Thyroid gland (tissue), 4 donors: ENCODE measurements at places on chromosomes 7 and 10. TPM values are rescaled to one million over a fixed set of nuclear protein-coding genes. Genes with fewer than 3 reads are reported as not detected.

GRCh38 chr10:130053561-130053960 is 57.1 kb downstream of the C10orf143 start:
- no peaks in the 10 kb centered on the region for H3K36me3 ChIP-seq
- H3K4me3 ChIP-seq = no peak overlapping the region
- DNase-seq = no peak
- H3K4me1 ChIP-seq = no peaks in the 10 kb centered on the region
- H3K27me3 ChIP-seq = no peaks in the 10 kb centered on the region
- no peak overlapping the region for H3K27ac ChIP-seq

DNA sequence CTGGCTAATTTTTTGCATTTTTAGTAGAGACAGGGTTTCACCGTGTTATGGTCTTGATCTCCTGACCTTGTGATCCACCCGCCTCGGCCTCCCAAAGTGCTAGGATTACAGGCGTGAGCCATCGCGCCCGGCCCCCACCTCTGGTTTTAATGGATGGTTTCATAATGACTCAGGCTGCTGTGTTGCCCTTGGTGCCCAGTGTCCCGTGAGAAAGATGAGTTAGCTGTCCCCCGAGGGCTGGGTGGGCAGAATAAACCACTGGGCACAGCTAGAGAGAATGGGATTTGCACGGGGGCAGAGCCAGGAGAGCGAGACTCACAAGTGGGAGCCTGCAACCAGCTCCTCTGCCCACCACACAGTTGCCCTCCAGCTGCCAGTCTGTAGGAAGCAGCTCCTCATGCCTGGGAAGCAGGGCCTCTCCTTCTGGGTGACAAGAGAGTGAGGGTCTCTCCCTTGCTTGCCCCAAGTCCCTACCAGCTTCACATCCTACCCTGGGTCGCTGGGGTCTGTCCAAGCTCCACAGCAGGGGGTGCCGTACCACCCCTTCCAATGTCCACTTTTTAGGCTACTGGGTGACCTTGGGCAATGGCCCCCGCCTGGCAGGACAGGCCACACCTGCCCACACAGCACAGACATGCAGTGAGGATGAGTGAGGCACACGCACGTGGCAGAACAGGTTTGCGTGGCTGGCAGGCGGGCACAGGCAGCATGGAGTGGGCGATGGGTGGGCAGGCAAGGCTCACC is 16.1 kb upstream of the NDST2 start:
- no peaks in the 10 kb centered on the region for H3K4me1 ChIP-seq
- no peaks in the 10 kb centered on the region for H3K27me3 ChIP-seq
- H3K27ac ChIP-seq = no peak overlapping the region
- no peak overlapping the region for H3K4me3 ChIP-seq
- DNase-seq = no peak

DNA sequence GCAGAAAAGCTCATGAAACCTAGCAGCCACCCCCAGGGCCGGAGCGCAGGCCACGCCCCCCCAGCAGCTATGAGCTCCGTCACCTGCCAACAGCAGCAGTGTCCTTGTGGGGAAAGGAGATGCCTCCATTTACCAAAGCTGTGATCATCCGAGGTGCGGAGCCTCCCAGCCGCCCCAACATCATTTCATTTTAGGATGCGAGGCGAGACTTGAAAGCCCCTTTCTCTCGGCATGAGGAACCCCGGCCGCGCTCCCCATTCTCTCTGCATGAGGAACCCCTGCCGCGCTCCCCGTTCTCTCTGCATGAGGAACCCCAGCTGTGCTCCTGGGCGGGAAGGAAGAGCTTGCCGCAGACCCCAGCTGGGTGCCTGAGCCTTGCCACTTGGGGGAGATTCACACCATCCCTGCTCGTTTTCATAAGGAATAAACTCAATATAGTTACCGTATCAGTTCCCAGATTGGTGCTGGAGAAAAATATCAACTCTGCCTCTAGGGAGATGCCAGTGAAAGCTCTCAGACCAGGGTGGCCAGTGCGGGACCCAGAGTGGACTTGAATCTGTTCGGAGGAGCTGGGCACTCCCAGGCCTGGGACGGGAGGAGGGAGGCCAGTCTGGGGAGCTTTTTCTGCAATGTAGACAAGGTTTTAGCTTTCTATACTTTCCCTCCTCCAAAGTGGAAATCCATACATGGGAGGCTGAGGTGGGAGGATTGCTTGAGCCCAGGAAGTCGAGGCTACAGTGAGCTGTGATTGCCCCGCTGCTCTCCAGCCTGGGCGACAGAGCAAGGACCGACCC is 35.0 kb downstream of the JAKMIP3 start:
- no peaks in the 10 kb centered on the region for H3K36me3 ChIP-seq
- no peak overlapping the region for H3K4me3 ChIP-seq
- H3K27me3 ChIP-seq = no peaks in the 10 kb centered on the region
- no peaks in the 10 kb centered on the region for H3K4me1 ChIP-seq

GRCh38 chr10:121324678-121325213 is 273.5 kb downstream of the FGFR2 start:
- H3K27ac ChIP-seq = peak overlapping the region; percentile 68
- no peak overlapping the region for H3K4me3 ChIP-seq
- peaks cover 9% of the 10 kb centered on the region for H3K4me1 ChIP-seq
- DNase-seq = peak; percentile 90
- H3K27me3 ChIP-seq = no peaks in the 10 kb centered on the region

DNA sequence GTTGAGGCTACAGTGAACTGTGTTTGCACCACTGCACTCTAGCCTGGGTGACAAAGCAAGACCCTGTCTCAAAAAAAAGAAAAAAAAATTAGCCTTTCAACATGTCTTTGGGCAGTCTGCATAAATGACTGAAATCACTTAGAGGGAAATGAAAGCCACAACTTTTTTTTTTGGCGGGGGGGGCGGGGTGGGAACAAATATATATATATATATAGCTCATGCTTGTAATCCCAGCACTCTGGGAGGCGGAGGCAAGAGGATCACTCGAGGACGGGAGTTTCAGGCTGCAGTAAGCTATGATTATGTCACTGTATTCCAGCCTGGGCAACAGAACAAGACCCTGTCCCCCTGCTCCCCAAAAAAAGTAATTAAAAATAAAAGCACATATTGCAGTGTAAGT is 23.4 kb upstream of the MICU1 start:
- H3K36me3 ChIP-seq = no peaks in the 10 kb centered on the region
- H3K27ac ChIP-seq = no peak overlapping the region
- no peaks in the 10 kb centered on the region for H3K27me3 ChIP-seq
- DNase-seq = no peak
- no peaks in the 10 kb centered on the region for H3K4me1 ChIP-seq
- no peak overlapping the region for H3K4me3 ChIP-seq

DNA sequence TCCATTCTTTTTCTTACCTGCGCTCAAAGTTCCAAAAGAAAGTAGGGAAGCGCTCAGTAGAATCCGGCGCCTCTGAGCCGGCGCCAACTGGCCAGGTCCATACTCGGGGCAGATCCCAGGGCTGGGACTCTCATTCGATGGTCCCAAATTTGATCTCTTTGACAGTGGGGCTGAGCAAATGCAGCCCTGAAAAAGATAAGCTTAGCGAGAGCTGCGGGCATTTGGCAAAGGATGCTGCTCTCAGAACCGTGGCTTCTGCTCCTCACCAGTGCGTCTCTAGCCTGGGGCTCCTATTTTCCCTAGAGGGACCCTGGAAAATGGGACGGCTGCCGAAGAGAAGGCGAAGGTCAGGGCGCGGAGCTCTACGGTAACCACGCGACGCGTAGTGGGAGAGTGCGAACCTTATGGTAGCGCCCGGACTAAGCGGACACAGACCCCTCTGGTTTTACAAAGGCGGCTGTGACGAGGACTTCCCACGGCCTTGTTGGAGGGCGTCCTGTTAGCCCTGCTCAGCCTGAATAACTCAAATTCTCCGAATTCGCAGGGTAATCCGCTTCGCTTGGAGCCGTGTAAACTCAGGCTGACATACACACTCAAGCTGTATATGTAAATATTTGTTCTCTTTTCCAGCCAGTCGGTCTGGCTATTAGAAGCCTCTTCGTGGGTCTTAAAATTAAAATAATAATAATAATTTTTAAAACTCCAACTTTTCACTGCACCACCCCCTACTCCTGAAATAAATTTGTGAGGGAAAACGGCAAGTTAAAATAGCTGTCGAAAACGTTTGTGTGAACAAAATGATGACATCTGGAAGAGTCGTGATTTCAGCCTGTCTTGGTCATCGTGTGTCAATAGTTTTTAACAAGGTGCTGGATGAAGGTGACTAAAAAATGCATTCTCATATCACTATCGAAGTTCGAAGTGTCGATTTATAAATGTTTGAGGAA is 869 bp upstream of the TBX20 start:
- no peaks in the 10 kb centered on the region for H3K36me3 ChIP-seq
- H3K27ac ChIP-seq = no peak overlapping the region

DNA sequence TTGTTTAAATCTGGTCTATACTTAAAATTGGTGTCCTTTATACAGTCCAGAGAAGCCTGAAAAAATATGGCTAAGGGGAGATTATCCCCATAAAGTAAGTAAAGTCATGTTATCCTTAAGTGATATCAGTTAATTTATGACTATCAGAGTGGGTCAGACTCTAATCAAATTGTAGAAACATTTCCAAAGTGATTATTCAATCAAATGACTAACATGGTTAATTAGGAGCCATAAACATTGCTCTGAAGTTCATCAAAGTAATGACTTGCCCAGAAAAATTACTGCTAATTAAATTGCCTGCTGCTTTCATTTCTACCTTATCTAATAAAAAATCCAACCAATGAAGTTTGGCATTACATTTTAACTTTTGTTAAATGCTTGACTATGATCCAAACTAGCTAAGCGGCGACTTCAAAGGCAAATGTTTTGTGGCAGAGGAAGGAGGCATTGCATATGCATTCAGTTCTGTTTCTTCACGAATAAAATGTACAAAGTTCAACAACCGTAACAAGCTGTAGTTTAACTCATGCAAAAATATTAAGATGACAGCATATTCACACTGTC is 76.7 kb downstream of the ETV1 start:
- no peaks in the 10 kb centered on the region for H3K36me3 ChIP-seq
- no peak overlapping the region for H3K4me3 ChIP-seq
- no peaks in the 10 kb centered on the region for H3K4me1 ChIP-seq
- H3K27ac ChIP-seq = no peak overlapping the region

DNA sequence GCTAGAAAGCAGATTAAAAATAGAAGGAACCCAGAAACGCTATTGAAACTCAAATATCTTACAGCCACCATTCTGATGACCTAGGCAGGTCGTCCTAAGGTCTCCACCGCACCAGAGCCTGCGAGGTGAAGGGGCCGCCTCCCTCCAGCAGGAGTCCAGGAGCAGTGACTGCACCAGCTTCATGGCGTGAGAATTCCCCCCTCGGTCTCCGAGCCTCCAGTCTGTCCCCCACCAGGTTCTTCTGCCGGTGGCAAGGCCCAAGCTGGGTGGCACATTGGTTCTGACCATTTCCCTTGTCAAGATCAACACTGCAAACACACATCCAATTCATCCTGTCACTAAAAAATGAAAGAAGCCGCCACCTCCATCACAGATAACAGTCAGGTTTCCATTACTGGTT is 98.7 kb downstream of the DIP2C start:
- no peak for DNase-seq
- no peak overlapping the region for H3K27ac ChIP-seq
- no peak overlapping the region for H3K4me3 ChIP-seq
- no peaks in the 10 kb centered on the region for H3K36me3 ChIP-seq

DNA sequence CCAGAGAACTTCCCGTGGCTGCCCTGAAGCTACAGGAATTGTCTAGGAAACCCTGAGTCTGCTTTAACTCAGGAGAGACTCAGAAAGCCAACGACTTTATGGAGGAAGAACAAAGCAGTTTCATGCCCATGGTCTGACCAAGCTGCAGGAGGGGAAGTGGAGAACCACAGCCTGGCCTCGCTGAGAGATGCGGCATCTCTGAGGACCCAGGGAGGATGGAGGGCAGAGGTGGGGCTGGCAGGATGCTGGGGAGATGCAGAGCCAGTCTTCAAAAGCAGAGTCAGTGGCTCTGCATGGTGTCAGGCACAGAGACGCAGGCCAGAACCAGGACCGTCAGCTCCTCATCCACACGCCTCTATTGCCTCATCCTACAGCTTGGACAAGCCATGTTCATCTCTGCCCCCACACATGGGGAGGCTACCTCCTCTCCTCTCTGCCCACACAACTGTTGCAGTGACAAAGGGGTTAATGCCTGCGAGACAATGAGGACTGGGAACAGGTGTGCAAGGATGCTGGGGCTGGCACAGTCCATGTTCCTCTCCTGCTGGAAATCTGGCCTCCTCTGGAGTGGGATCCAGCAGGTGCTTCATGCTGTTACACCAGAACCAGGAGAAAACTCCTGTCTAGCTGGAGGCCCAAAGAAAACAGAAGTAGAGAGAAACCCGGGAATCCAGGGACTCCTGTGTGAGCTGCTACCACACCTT is 267.0 kb downstream of the PLXNA4 start:
- no peak overlapping the region for H3K4me3 ChIP-seq
- H3K27me3 ChIP-seq = no peaks in the 10 kb centered on the region
- no peak for DNase-seq
- H3K36me3 ChIP-seq = no peaks in the 10 kb centered on the region
- no peak overlapping the region for H3K27ac ChIP-seq
- H3K4me1 ChIP-seq = no peaks in the 10 kb centered on the region

GRCh38 chr10:125782616-125783015 is 7.0 kb upstream of the MMP21 start:
- no peaks in the 10 kb centered on the region for H3K4me1 ChIP-seq
- H3K36me3 ChIP-seq = no peaks in the 10 kb centered on the region
- no peak for DNase-seq
- no peak overlapping the region for H3K27ac ChIP-seq
- no peak overlapping the region for H3K4me3 ChIP-seq

DNA sequence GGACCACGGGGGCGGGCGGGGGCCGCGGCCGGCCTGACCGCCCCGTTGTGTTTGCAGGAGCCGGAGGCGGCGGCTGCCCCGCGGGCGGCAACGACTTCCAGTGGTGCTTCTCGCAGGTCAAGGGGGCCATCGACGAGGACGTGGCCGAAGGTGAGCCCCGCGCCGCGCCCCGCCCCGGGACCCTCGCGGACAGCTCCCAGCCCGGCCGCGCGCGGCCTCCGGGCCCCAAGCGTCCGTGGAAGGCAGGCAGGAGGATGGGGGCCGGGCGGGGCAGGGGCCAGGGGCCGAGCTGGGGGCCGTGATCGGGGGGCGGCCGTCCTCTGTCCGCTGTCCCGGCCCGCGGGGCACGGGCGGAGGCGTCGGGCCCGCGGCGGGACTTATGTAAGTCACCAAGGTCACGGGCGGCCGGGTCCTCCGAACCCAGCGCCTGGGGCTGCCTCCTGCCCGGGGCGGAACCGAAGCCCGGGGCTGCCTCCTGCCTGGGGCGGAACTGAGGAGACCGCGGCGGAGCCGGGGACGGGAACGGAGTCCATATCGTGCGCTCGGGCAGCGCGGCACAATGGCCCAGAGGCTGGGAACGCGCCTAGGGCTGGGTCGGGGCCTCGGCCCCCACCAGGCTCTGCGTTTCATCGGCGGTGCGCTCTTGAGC is 497 bp downstream of the PPP2R2D start:
- H3K4me1 ChIP-seq = peaks cover 42% of the 10 kb centered on the region
- peak; percentile 70 for DNase-seq
- H3K27ac ChIP-seq = peak overlapping the region; percentile 91
- no peaks in the 10 kb centered on the region for H3K36me3 ChIP-seq

The CALHM3 gene
- total RNA-seq = not detected

The SH2B2 gene
- total RNA-seq = 7.7 TPM

The TRIM50 gene
- not detected for total RNA-seq

The TMEM130 gene
- total RNA-seq = not detected

The TMEM213 gene
- not detected for total RNA-seq
